Stimulated activated CD8-positive, alpha-beta memory T cell treated with anti-CD3 and anti-CD28 coated beads, Interleukin-2, amount 100 ng/mL, for 1 hour (primary cell): ENCODE measurements at places on chromosomes 5 and 9.

- DNase-seq: no peak
Measured at GRCh38 chr9:79362100-79363081, 209.4 kb upstream of the TLE4 start.

DNA sequence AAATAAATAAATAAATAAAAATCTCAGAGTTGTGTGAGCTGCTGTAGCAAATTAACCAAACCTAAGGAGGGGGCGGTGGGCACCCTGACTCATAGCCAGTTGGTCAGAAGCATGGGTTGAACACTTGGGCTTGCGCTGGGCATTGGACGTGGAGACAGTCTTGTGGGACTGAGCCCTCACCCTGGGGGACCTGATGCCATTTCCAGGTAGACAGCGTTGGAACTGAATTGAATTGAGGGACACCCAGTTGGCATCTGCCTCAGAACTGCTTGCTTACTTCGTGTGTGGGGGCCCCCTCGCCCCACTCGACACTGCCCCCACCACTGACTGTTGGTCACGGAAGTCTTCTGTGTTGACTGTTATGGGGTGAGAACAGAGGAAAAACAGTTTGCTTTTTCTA is 19.0 kb upstream of the TBC1D9B start:
- DNase-seq: no peak

GRCh38 chr9:134225186-134225585 is 60.8 kb upstream of the RNU6ATAC start:
- DNase-seq: no peak

DNA sequence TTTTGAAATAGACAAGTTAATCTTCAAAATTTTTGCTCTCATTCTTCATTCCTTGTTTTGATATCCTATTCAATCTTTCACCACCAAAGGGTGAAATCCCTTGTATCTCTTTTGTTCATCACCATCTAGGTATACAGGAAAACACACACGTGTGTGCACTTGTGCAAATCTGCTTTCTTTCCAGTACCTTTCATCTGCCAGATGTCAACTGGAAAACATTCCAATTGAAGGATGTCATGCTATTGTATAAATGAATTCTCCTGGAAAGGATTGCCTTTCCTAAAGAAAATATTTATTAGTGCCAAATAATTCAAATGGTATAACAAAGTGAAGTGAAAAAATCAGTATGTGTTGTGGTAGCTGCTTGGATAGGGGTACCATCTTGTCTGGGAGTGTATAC is 123.7 kb downstream of the RANBP17 start:
- DNase-seq: no peak

GRCh38 chr5:74085782-74086181 is 459.8 kb downstream of the ARHGEF28 start:
- no peak for DNase-seq

GRCh38 chr9:76181781-76182180 is 212.4 kb downstream of the RFK start:
- DNase-seq: no peak

DNA sequence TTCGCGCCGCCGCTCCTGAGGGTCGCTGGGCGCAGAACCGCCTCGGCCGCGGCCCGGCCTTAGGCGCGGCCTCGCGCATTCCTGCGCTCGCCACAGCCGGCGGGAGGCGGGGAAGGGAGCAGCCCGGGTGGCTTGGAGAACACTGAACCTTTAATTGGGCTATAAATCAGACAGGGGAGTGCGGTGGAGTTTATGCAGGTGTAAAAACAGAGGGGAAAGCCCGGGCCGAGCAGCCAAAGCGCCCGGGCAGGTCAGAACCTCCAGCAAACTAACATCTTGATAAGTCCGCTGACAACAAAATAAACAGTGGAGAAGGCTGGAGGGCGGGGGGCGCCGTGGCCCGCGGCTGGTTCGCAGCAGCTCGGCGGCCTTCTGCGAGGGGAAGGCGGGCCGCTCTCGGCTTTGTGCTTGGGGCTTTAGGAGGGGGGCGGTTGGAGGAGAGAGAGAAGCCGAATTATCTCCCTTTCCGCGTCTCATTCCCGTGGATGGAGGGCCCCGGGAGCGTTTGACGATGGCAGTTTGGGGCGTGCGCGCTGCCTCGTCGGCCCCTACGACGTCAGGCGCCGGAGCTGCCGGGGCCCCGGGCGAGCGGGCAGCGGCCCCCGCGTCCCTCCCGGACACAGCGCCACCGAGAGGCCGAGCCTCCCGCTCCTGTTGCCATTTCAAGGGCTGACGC is 11.3 kb downstream of the FOXD1 start:
- no peak for DNase-seq

GRCh38 chr9:129968690-129969485 is 74.1 kb downstream of the FNBP1 start:
- no peak for DNase-seq

GRCh38 chr9:113808391-113809358 is 67.4 kb upstream of the ZNF618 start:
- no peak for DNase-seq

GRCh38 chr5:159817262-159818029 is 98.8 kb upstream of the ADRA1B start:
- no peak for DNase-seq

GRCh38 chr9:96874947-96875460 is 20.7 kb upstream of the ZNF782 start:
- no peak for DNase-seq

GRCh38 chr9:99416007-99416406 is 193.9 kb downstream of the SEC61B start:
- DNase-seq: no peak

DNA sequence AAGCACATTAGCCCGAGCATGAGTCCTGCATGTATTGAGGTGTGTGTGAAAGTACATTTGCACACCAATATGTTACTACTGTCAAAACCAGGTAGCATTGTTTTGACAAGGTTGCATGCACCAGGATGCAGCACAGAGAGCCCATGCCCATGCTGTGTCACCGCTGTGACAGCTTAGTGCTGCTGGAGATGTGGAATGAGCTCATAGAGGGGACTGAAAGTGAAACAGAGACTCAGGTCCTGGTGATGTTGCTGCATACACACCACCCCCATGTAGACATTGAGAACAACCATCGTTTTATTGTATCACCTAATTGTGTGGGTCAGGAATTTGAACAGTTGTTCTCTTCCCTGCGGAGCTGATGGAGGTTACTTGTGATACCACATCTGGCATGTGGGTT is 53.0 kb downstream of the GADD45G start:
- no peak for DNase-seq

DNA sequence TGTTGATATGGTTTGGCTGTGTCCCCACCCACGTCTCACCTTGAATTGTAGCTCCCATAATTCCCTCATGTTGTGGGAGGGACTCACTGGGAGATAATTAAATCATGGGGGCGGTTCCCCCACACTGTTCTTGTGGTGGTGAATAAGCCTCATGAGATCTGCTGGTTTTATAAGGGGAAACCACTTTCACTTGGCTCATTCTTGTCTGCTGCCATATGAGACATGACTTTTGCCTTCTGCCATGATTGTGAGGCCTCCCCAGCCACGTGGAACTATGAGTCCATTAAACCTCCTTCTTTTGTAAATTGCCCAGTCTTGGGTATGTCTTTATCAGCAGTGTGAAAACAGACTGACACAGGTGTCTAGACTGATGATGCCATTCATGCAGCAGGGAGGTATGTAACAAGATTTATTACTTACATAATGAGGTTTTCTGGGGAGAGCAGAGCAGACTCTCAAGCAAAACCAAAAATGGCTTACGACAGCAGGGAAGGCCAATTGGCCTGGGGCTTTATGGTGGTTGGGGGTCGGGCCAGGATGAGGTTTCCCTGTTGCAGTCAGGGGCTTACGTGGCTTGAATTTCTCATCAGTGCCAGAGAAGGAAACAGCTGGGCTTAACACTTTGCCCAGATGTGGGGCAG is 9.5 kb upstream of the COMMD10 start:
- no peak for DNase-seq

DNA sequence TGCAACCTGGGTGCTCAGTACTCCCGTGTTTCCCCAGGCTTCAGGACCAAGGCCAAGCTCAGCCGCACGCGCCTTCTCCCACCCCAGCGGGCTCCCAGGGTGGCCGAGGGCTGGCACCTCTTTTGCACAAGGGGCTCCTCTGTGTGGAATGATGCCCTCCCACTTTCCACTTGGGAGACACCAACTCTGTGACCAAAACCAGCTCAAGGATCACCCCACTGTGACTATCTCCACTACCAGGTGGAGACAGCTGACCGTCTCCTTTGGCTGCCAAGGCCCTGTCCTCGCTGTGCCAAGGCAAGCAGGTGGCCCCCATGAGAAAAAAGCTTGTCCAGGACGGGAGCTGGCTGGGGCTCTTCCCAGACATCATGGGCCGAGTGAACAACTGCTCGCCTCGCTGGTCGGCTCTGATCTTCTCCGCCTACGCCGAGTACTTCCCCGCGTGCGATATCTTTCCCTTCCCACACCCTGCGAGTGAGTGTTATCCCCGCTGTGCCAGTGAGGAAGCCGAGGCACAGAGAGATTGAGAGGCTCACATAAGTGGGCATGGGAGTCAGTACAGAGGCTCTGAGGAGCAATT is 132.8 kb downstream of the ZNF354C start:
- no peak for DNase-seq

DNA sequence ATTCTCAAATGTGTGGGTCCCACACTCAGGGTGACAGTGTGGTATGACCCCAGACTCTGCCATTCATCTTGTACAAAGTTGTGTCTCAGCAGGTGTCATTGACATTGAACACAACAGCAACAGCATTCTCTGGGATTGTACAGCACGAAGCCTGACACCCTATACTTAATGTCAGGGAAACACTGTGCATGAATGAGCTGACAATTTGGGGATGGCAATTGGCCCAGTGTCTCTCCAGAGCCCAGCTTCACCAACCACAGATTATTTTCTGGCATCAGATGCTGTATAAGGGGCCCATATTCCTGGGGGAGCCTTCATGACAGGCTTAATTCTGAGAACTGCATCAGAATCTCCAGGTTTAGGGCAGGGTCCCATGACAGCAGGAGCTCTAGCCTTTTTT is 143.2 kb downstream of the GCNT1 start:
- no peak for DNase-seq

GRCh38 chr5:93305984-93306383 is 275.0 kb downstream of the NR2F1-AS1 start:
- DNase-seq: no peak
